ENCODE measurements at places on chromosomes 5 and 9. TPM values are rescaled to one million over a fixed set of nuclear protein-coding genes. Genes with fewer than 3 reads are reported as not detected.

TTC23L gene
- total RNA-seq = not detected

KLF4 gene
- 1.5 TPM for total RNA-seq

PCDHGA8 gene
- total RNA-seq = not detected

FKTN gene
- 12.8 TPM for total RNA-seq

TPD52L3 gene
- total RNA-seq = not detected

KIF24 gene
- 11.2 TPM for total RNA-seq

NUTM2G gene
- not detected for total RNA-seq

PJA2 gene
- total RNA-seq = 50.2 TPM

CLTB gene
- 65.4 TPM for total RNA-seq

SLC6A19 gene
- not detected for total RNA-seq

SLC6A7 gene
- total RNA-seq = not detected

ARL15 gene
- 10.6 TPM for total RNA-seq

AIF1L gene
- 0.31 TPM for total RNA-seq

NMUR2 gene
- not detected for total RNA-seq

BAAT gene
- not detected for total RNA-seq

IL9 gene
- total RNA-seq = not detected

Measured in activated CD8-positive, alpha-beta T cell treated with anti-CD3 and anti-CD28 coated beads, Interleukin-2, amount 10 ng/mL, durations not matched to agents 7 days and 5 days (primary cell).